ENCODE measurements at places on chromosomes 3 and 15. TPM values are rescaled to one million over a fixed set of nuclear protein-coding genes. Genes with fewer than 3 reads are reported as not detected.

Gene GOLGA6A
- 0.53 TPM for total RNA-seq

Gene NANOGP8
- total RNA-seq = not detected

Gene STX19
- not detected for total RNA-seq

Gene ZNF654
- 30.6 TPM for total RNA-seq

Gene KBTBD13
- total RNA-seq = not detected

Gene LYZL4
- not detected for total RNA-seq

Gene GPR171
- 19.7 TPM for total RNA-seq

Gene PLS1
- 2.8 TPM for total RNA-seq

Gene ASB14
- total RNA-seq = not detected

Gene CLRN1
- total RNA-seq = not detected

Gene GABRB3
- total RNA-seq = not detected

Gene CACNA2D2
- total RNA-seq = 4.5 TPM

Gene CMTM8
- 13.6 TPM for total RNA-seq

Gene GOLGA8M
- total RNA-seq = 2.9 TPM

Gene STRIT1
- not detected for total RNA-seq

Gene RASGRP1
- 100 TPM for total RNA-seq

Gene MYL3
- total RNA-seq = not detected

Gene SLC38A3
- total RNA-seq = not detected

Gene MESP2
- not detected for total RNA-seq

Gene COL6A6
- total RNA-seq = not detected

Gene SRGAP3
- total RNA-seq = 4.8 TPM

Gene RYR3
- total RNA-seq = 1.7 TPM

Gene THBS1
- 68.4 TPM for total RNA-seq

Gene RARB
- total RNA-seq = not detected

Gene EFCC1
- 0.19 TPM for total RNA-seq

Data from naive thymus-derived CD4-positive, alpha-beta T cell (primary cell).